NCI-H1048 (cell line): ENCODE measurements at places on chromosomes 1 and 21.

- DNase-seq: no peak
Measured at GRCh38 chr1:154837672-154838171, 32.4 kb downstream of the KCNN3 start.

DNA sequence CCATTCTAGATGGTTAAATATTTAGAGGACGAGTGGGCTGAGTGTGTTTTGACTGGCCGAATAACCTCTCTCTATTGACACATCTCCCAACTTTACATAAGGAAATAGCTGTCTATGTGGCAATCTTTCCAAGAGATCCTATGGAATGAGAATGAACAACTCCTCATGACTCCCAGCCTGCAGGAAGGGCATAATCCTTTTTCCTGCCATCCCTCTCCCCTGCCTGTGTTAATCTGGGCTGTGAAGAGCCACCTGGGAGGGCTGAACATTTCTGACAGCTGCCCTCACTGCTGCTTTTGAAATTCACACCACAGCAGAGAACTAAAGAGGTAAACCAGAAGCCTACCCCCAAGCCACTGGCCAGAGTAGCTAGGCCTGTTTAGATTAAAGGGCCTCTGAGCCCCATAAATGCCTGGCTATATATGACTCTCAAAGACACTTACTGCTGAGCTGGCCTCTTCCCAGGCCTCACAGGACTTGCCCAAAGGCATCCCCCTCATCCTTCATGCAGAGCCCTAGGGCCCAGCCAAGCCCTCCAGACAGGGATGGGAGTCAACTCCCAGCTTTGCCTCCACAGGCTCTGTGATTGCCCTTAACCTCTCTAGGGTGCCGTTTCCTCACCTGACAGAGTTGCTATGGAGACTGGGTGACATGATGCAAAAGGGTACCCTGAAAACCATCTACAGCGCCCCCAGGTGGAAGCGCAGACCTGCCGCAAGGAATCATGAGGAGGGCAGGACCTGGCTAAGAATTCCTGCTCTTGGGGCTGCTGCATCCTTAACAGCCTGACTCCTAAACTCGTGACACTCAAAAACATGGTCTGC lies 42.0 kb upstream of the LDLRAP1 start:
- no peak for DNase-seq

DNA sequence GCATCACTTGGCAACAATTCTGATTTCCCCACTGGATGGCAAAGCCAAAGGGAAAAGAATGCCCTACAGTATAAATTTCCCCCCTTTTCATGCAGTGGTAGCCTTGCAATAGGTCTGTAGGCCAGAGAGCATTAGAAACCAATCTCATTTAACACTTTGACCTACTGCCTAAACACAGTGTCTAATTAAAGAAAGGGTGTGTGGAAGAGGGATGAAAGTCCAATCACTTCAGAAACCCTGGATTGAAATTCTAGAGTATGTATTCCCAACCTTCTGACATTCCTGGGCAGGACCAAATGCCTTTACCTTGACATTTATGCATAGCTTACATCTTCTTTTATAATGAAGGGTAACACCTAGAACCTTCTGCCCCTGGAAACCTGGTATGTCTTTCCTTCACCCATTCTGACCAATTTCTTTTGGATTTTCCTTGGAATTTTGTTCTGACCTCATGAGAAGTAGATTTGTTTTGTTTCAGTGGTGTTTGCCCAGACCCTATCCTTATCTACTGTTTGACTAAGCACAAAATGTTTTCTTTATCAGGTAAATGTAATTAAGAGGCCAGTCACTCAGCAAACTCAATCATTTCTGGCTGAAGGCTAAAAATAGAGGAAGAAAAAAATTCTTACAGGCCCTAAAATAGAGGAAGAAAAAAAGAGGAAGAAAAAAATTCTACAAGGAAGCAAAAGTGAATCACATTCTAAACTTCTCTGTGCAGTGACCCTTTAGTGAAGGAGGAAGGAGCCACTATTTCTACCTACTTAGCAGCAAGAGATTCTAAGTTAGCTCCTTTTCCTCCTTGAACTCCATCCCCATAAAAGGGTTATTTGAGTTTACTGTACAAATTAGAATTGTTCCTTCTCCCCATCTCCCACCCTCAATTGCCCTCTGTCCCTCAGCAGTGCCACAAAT lies 129.5 kb upstream of the DSCAM start:
- no peak for DNase-seq

- DNase-seq: no peak
Measured at GRCh38 chr1:150168960-150169601, 19.4 kb downstream of the PLEKHO1 start.

DNA sequence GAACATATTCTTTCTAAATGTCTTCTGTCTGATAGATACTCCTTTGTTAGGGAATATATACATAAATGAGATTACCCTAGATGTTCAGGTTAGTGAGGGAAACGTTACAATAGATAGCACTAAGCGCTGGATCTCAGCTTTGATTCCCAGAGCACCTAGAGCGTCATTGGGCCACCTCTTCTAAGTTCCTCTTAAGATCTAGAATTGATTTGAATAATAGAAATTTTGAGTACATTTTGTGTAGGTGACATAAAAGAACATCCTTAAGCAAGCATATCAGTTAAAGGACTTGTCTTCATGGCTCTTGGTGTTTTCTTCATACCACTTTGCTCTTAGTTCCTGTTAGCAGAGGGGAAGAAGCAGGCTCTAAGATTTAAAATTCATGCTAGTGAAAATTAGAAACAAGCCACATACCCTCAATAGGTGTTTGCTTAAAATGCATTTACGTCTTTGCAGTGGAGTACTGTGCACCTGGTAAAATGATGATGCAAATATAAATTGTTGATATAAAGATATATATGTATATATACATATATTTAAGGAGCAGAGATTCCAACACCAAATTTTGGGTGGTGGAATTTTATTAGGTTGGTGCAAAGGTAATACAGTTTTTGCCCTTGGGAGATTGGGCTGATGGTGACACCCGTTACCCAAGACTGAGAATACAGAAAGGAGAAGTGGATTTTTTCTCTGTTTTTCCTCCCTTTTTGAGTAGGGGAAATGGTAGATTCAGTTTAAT lies 47.1 kb downstream of the DYRK1A start:
- DNase-seq: no peak

- DNase-seq: no peak
Measured at GRCh38 chr1:247849616-247850015, 7.4 kb upstream of the TRIM58 start.

GRCh38 chr1:70153739-70154138 lies 51.6 kb downstream of the LRRC40 start:
- DNase-seq: no peak

DNA sequence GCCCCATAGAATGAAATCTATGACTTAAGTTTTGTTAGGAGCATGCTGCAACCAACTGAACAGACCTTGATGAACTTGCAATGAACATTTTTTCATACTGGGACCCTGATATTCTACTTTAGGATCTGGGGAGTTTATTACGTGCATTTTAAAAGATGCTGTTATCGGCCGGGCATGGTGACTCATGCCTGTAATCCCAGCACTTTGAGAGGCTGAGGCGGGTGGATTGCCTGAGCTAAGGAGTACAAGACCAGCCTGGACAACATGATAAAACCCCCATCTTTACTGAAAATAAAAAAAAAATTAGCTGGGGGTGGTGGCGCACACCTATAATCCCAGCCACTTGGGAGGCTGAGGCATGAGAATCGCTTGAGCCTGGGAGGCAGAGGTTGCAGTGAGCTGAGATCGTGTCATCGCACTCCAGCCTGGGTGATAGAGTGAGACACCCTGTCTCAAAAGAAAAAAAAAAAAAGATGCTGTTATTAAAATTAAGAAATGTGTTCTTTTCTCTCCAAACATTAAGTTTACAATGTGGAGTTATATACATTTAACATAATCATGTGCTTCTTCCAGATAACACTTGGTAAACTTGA lies 7.1 kb downstream of the MPZL1 start:
- DNase-seq: no peak

- no peak for DNase-seq
Measured at GRCh38 chr1:180497826-180498225, 4.6 kb downstream of the ACBD6 start.

DNA sequence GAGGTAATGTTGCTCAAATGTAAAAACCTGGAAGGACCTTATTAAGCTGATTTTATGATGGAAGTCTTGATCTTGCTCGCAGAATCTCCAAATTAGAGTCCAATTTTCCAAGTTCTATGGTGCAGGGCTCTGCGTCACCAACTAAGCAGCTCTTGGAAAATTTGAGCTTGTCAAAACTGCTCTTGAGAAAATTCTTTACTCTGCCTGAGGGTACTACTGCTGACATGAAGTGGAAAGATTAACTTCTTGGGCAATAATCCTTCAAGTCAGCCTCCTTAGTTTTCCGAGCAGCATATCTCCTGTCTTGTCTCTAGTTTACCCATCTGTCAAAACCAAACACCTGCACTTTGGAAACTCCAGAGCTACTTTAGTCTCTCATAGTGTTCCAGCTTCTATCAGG lies 293.7 kb downstream of the KCTD3 start:
- DNase-seq: no peak

DNA sequence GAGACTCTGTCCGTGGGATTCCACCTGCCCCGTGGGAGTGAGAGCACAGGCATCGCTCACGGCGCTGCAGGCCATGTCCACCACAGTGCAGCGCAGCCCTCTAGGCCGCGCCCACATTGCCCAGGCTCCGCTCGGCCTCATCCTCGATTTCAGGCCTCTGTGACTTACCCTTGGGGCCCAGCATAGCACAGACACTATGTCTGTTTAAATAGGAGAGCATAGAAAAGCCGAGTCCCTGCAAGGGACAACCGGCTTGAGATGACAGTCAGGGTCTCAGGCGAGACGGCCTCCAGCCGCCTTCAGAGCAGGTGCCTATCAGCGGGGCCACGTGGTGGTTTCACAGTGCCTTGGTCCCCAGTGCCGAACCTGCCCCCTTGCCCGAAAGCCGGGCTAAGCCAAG lies 56.9 kb upstream of the POFUT2 start:
- DNase-seq: no peak

GRCh38 chr1:67689267-67690017 lies 4.4 kb downstream of the GADD45A start:
- DNase-seq: no peak
